ENCODE measurements at places on chromosomes 3 and 15.

- DNase-seq: peak; percentile 34
Measured at GRCh38 chr3:50652709-50653108, 22.0 kb upstream of the DOCK3 start.

- no peak for DNase-seq
Measured at GRCh38 chr3:113183748-113184661, 27.4 kb upstream of the BOC start.

- no peak for DNase-seq
Measured at GRCh38 chr15:66195621-66196230, 57.8 kb downstream of the MEGF11 start.

DNA sequence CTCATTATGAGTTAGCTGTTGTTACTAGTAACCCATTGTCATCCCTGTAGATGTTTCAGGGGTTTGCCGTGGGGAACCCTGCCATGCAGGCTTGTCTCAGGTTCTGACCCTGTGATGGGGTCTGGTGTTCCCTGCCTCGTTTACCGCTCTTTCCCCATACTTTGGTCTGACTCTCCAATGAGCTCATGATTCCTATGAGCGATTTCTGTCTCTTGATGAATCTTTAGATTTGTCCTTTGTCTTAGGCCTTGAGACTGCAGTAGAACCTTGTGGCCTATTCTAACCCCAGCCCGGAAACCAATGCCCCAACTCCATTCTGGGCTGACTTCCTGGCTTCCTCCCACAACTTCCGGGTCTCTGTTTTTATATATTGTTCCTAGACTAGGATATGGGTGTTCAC is 11.3 kb upstream of the IQGAP1 start:
- DNase-seq: peak; percentile 38

- no peak for DNase-seq
Measured at GRCh38 chr3:170907637-170908234, 701 bp downstream of the EIF5A2 start.

DNA sequence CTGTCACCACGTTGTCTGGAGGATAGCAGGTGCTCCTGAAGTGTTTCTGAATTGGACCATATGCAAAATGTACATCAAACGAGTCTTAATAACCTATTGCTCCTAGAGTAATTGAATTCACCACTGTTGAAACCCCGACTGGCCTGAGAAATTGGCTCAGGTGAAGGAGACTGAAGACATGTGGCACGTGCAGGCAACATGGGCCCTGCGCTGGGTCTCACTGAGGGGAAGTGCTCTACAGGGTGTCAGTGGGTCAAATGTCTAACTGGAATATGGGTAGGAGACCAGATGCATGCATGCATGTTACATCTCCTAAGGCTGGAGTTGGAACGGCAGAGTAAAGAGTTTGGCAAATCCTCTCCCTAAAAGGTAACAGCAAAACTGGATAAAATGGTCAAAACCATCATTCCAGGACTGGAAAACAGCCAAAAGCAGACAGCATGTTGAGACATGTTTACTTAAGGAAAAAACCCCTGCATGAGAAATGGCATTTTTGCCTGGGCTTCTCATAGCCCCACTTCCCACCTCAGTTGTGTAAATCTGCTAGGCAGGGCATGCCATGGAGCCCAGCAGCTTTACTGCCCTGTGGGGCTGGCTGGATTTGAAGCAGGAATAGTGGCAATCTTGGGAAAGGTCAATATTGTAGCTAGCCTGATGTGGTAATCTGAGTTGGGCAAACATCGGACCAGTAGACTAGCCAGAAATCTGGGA is 131.3 kb downstream of the TJP1 start:
- no peak for DNase-seq

GRCh38 chr3:190676481-190676880 is 162.6 kb downstream of the IL1RAP start:
- no peak for DNase-seq

DNA sequence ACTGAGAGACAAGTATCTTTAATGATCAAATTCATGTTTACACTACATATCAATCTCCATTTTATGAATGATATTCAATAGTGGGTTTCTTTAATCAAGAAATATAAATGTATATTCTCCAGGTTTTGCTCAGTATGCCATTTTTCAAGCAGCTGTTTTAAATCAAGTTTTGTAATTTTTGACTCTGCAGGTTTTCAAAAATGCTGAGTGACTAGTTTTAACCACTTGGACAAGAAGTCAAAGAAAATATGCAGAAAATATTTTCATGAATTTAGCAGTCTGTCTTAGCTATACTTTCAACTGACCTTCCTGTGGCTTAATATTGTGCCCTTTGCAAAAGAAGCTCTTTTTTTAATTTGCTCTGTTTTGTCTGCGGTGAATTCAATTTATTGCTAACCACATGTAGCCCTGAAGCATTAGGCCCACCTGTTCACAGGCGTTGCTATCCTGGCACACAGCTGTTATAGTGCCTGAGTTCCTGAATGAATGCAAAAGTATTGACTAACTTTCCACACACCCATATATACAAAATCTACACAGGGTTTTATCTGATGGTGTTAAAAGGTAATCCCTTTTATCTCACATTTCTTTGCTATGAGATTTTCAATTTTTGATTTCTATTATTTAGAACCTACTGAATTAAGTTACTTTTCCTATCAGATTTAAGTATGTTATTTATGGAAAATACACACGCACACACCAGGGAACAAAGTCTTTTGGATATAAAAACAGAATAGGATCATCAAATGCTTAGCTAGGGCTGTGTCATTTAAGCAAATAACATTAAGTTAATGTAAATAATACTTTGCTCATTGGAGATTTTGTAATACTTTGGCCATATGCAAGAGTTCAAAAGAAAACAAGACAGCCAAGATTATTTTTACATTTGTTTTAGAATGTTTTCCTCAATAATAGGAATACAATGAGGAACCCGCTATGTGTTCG is 1166.1 kb upstream of the GBE1 start:
- no peak for DNase-seq

DNA sequence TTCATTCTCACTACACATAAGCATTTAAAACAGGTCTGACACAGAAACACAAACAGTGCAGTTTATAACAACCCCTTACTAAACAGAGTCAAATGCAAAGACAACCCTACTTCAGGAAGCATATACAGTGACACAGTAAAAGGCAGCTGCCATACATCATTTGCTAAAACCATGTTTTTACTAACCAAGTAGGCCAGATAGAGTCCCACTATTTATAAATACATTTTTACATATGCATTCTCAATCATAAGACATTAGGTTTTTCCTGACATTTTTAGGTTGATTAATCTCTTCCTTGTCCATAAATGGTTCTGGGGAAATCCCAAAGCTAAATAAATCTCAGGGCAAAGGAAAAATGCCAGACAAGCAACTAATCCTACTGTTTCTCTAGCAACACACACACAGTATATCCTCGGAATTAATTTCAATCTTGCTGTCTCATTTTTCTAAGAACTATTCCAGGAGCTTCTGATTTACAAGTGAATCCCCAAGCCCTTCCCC is 39.0 kb downstream of the CHAC1 start:
- DNase-seq: no peak

DNA sequence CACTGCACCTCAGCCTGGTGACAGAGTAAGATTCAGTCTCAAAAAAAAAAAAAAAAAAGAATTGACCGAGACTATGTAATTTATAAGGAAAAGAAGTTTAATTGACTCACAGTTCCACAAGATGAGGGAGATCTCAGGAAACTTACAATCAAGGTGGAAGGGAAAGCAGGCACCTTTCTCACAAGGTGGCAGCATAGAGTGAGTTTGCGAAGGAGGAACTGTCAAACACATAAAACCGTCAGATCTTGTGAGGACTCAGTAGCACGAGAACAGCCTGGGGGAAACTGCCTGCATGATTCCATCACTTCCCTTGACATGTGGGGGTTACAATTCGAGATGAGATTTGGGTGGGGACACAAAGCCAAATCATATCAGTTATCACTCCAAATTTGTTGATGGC is 380.9 kb downstream of the EDEM1 start:
- no peak for DNase-seq

- DNase-seq: no peak
Measured at GRCh38 chr15:68464448-68465090, 32.6 kb upstream of the ITGA11 start.

- DNase-seq: no peak
Measured at GRCh38 chr3:27049792-27050191, 319.4 kb downstream of the NEK10 start.

DNA sequence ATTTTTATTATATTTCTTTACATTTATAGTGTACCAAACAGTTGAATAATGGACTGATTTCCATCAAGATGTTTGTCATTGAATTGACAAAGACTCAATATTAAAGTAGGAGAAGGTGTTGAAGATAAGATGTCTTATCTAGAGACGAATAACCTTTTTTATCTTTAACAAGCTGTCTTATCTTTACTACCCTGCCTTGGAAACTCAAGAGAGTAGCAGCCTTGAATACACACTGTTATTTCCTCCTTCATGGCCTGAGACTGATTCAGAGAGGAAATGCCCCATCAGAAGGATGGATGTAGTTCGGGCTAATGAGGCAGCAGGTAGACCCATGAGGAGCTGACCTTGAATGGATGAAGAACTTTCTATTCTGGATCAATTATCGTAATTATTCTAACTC is 365.1 kb upstream of the SEMA6D start:
- no peak for DNase-seq

DNA sequence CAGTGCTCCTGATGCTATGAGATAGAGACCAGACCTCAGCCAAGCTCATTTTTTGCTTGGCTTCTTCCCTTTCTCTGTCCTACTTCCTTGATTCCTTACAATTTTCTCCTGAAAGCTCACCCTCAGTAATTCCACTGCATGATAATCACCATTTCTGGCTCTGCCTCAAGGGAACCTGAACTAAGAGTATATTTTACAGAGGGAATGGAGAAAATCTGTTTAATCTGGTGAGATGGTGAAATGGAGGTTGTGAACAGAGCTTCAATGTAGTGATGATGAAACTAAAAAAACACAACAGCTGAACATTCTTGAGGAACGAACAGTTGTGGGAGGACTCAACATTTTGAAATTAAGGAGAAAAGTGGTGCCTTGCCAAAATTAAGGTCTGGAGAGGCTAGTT is 16.3 kb downstream of the HHLA2 start:
- no peak for DNase-seq

GRCh38 chr15:59556380-59556779 is 55.2 kb upstream of the GCNT3 start:
- DNase-seq: no peak

DNA sequence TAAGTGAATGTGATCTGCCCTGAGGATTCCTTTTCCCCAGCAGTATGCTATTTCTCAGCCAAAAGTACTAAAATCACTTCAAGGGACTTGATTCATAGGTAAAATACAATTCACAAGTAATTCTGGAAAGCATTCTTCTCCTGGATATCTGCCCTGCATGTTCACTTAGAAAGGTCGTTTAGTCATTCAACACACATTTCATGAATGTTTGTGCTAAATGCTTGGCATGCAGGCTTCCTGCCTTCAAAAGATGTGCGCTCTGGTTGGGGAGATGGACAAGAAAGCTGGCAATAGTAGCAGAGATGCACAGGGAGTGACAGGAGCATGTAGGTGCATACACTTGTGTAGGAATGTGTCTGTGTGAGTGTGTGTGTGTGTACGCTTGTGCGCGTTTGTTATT is 360.7 kb downstream of the PTPRG start:
- no peak for DNase-seq

GRCh38 chr15:60574801-60575631 is 96.1 kb upstream of the ICE2 start:
- DNase-seq: no peak

GRCh38 chr15:100940767-100941379 is 21.7 kb downstream of the LRRK1 start:
- DNase-seq: no peak

DNA sequence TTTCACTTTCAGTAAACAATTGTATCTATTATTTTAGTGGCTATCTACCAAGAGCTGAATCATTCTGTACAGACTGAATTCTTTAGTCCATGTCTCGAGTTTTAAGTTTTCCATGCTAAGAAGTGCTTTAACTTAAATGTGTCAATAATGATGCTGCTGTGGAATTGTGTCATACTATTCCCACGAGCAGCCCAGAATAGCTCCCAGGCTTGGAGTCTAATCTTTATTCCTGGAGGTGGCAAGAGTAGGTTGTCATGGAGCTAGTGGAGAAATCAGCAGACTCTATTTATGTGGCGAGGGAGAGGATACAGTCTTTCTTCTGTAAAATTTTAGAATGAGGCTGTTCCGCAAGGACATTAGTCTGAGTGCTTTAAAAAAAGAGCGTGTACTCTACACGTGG is 207.2 kb downstream of the ROBO2 start:
- DNase-seq: no peak

GRCh38 chr3:181704421-181705085 is 7.2 kb upstream of the SOX2 start:
- DNase-seq: no peak

GRCh38 chr3:25412269-25412668 is 15.8 kb upstream of the RARB start:
- DNase-seq: no peak

GRCh38 chr3:127403795-127404194 is 115.9 kb upstream of the PRR20G start:
- no peak for DNase-seq

DNA sequence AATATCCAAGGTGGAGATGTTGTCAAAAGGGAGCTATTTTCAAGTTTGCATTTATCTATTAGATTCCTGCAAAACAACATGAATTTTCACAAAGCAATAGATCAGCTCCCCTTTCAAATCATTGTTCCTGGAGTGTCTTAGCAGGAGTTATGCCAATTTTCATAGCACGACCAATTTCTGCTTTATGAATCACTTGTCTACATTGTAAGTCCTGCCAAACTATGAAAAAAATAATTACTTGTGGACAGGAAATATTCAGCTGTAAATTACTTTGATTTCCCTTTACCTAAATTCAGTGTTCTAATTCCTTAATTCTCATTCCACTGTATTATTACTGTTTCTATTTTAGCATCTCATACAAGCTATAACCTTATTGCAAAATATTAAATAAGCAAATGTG is 1289.6 kb downstream of the NSUN3 start:
- no peak for DNase-seq

DNA sequence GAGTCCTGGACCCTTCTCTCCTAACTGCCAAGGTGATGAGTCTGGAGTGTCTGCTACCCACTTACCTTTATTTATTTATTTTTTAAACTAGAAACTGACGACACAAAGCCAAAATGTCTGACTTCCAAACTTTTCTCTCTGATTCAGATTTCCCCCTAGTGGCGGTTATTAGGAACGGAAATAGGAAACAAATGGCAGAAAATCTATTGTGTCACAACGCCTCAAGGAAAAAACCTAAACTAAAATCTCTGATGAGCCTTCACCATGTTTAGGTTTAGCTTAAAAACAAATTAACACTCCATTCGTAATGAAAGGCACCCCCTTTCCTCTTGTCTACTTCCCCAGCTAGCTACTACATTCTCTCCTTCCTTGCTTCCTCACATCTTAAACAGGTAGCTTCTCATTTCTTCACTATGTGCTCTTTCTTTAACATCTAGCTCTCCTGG is 94.0 kb upstream of the MEX3B start:
- DNase-seq: no peak
